ENCODE measurements at places on chromosomes 2 and 18. TPM values are rescaled to one million over a fixed set of nuclear protein-coding genes. Genes with fewer than 3 reads are reported as not detected.

DNA sequence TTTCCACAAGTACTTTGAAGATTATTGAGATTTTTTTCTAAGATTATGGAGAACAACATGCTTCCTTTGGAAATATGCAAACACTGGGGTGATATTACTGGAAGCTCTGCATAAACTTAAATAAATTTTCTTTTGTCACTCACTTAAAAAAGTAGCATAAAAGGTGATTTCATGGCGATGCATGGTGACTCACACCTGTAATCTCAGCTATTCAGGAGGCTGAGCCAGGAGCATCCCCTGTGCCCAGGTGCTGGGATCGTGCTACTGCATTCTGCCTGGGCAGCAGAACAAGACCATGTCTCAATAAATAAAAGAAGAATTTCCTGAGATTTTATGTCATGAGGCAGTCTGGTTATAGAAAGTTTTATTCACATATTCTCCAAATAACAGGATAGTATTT is 679.1 kb upstream of the CDH2 start:
- DNase-seq = no peak

Gene FLACC1
- 2.8 TPM for polyA plus RNA-seq

Gene RNPEPL1
- polyA plus RNA-seq = 38.7 TPM

Gene C1QL2
- polyA plus RNA-seq = not detected

Gene ABCB11
- polyA plus RNA-seq = not detected

DNA sequence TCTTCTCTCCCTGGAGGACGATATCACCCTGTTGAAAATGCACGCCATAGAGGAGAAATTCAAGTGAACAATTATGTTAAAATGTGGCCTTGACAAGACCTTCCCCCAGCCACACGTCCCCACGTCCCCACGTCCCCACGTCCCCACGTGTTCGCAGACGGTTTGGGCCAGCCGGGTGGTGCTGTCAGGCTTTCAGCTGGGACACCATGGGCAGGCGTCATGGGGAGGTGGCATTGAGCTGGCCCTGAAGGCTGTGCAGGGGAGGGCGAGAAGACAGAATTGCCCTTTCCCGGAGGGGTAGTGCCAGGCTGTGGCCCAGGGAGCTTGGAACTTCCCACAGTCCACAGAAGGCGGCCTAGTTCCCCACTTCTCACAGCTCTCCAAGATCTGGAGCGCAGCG is 240.7 kb upstream of the RAB6C start:
- no peak for DNase-seq

DNA sequence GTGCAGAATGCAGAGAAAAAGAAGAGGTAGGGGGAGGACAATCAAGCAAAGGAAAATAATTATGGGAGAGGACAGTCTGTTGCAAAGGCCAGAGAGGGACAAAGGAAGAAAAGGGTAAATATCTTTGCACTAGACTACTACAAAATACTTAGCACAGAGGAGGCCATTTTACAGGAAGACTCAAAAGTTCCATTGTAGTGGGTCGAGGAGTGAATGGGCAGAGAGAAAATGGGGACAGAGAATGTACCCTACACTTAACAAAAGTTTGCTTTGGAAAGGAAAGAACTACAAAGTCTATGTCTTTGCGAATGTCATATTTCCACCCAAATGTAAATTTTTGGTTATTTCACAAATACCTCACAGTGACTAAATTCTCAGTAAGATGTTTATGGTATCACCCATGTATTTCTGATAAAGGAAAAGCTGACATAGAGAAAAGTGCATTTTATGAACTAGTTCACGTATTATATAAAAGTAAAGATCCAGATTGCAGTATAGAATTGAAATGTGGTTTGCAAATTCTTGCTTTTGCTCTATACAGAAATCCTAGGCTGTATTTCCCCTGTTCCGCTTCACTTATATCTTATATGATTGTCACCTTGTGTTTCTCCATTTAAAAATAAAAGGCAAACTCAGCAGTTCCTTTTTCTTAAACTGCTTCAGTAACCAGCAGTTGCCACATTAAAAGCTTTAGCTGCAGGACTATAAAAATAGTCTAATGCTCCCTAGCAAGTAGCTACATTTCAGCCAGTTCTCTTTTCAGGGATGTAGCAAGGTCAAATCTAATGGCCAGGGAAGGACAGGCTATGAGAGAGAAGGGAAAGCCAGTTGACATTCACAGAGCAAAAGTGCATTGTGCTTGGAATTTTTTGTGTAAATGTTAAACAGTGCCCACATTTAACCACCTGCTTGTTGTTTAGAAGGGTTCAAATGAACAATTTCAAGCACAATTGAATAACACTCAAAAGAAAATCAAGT is 79.7 kb upstream of the CYTIP start:
- no peak for DNase-seq

GRCh38 chr2:132392221-132392620 is 24.4 kb upstream of the GPR39 start:
- DNase-seq = no peak

Gene TPO
- polyA plus RNA-seq = 0.17 TPM
